ENCODE measurements at places on chromosomes 12 and 14.

- no peak for DNase-seq
Measured at GRCh38 chr12:2481951-2482350, 312.8 kb upstream of the FKBP4 start.

GRCh38 chr12:76470028-76470939, 89.3 kb downstream of the OSBPL8 start:
- no peak for DNase-seq

- DNase-seq = peak; percentile 65
Measured at GRCh38 chr12:122874081-122874480, 21.8 kb downstream of the VPS37B start.

- peak; percentile 83 for DNase-seq
Measured at GRCh38 chr12:2944401-2945047, 14.7 kb upstream of the TEAD4 start.

- no peak for DNase-seq
Measured at GRCh38 chr12:30820406-30820946, 65.7 kb upstream of the CAPRIN2 start.

- no peak for DNase-seq
Measured at GRCh38 chr12:31877884-31878283, 81.3 kb upstream of the RESF1 start.

GRCh38 chr14:74988131-74988530, 14.6 kb upstream of the EIF2B2 start:
- DNase-seq = peak; percentile 7

DNA sequence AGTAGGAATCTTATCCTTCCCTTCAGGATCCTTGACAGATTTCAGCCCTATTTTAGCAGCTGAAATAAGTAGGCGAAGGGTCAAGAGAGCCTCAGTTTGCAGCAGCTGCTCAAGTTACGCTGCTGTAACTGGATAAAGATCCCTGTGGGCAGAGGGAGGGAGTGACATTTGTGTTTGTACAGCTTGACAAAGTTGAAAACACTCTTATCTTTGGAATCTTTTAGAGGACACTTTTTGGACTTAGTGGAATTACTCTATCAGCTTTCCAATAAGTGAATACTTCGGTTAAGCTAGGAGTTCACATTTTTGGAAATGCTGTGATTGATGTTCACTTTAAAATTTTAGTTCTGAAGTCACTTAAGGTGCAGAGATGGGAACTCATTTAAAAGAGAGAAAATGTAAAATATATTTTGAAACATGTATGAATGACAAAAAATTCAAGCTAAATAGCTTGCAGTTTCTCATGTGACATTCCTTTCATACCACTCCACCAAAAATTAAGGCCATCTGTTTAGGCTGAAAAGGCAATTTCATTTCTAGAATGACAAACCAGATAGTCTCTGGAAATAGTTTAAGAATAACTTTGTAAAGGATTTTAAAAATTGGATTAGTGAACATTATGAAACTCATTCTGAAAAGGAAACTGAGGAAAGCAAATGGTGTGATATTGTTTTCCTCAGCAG, 55.2 kb downstream of the SLC38A4 start:
- DNase-seq = no peak

DNA sequence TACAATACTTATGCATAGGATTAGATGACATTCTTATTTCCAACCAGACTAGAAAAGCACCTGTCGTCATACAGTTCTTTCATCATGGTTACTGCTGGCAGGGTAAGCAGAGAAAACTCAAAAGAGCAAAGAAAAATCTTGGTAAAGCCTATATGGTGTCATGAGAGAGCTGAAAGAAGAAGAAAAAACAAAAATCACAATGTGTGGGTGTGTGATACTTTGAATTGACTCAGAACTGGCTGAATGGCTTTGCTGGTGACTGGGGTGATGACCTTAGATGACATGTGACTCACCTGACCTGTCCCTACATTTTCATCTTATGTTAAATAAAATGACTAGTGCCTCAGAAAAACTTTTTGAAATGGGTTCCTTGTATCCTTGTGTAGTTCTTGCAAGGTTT, 278.1 kb upstream of the LMO3 start:
- DNase-seq = no peak

GRCh38 chr14:94383777-94384176, 4.6 kb downstream of the SERPINA1 start:
- DNase-seq = peak; percentile 13

- DNase-seq = no peak
Measured at GRCh38 chr14:31926123-31926522, 151.0 kb upstream of the ARHGAP5 start.

GRCh38 chr14:34220378-34220706, 241.7 kb downstream of the SPTSSA start:
- DNase-seq = no peak

DNA sequence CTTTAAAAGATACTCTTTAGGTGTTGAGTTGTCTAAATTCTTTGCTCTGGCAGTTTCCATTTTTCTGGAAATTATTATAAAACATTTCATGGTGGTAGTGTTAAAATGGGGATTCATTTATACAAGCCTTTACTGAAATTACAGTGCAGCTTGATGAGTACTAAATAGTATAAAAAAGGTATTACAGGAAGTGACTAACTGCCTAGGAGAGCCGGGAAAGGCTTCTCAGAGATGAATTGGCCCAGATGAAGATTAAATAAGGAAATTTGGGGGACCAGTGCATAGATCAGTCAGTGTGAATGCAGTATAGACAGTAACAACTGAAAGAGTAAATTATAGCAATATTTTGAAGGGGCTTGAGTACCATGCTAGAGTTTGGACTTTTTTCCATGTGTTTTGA, 7.5 kb downstream of the PSMA6 start:
- no peak for DNase-seq

- no peak for DNase-seq
Measured at GRCh38 chr14:31508135-31508534, 20.3 kb upstream of the GPR33 start.

DNA sequence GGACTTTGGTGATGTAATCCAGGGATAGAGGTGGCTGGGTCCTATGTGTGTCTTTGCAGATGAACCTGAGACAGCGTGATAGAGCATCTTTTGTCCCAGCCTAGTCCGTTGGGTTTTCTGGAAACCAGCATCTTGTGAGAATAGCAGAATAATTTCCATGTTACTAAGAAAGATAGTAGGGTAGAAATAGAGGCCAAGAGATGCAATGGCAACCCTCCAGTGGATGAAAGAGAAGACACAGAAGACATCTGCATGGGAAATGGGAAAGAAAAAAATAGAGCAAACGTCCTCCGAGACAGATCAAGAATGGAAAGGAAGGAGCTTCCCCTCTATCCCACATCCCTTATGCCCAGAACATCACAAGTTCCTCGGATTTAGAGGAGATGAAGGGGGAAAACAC, 409.3 kb upstream of the TMEM132C start:
- DNase-seq = no peak

DNA sequence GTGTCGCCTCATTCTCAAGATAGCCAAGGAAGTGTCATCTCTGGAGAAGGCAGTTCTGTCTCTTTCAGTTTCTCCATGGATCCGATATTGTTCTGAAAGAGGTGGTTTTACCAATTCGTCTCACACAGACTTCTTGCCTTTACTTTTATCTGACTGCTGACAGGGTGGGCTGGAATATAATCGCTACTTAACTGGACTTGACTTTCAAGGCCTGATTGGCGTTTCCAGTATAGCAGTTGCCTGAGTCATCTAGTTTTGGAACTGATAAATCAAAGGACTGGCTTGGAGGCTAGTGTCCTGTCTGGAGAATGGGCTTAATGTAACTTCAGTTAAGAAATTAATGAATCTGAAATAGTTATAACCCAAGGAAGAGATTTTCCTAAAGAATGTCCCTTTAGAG, 21.6 kb downstream of the PRKCH start:
- no peak for DNase-seq

GRCh38 chr12:116027551-116027821, 250.0 kb downstream of the MED13L start:
- no peak for DNase-seq

DNA sequence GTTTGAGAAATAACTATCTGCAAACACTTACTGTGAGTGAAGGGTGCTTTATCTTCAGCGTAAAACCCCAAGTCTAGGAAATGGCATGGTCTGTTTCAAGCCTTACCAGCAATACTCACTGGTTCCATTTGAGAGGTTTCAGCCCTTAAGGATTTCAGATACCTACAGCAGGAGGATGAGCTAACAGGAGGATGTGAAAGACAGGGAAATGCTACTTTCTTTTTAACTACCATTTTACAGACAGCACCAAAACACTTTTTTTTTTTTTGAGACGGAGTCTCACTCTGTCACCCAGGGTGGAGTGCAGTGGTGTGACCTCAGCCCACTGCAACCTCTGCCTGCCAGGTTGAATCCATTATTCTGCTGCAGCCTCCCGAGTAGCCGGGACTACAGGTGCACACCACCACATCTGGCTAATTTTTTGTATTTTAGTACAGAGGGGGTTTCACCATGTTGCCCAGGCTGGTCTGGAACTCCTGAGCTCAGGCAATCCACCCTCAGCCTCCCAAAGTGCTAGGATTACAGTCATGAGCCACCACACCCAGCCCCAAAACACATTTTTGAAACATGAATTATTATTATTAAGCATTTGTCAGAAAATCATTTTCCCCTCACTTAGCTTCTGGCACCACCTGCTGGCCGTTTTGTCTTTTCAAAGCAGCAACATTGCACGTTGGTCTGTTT, 4.6 kb downstream of the MTRFR start:
- DNase-seq = peak; percentile 84

DNA sequence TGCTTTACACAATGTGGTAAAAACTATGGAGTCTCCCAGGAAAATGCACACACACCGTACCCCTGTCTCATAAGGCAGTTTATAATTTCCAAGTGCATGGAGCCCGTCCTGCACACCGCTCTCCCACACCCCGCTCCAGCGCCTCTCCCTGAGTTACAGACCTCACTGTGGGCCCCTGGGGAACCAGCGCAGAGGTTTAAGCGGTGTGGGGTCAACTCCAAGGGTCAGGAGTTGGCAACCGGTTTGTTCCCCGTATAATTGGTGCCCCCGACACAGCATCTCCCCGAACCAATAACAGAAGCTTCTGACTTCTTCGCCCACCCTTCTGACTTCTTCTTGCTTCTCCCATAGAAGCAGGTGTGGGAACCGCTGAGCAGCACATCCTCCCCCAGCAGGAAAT, 58.4 kb upstream of the DDX11 start:
- no peak for DNase-seq

GRCh38 chr12:11595080-11595479, 54.4 kb upstream of the ETV6 start:
- no peak for DNase-seq

DNA sequence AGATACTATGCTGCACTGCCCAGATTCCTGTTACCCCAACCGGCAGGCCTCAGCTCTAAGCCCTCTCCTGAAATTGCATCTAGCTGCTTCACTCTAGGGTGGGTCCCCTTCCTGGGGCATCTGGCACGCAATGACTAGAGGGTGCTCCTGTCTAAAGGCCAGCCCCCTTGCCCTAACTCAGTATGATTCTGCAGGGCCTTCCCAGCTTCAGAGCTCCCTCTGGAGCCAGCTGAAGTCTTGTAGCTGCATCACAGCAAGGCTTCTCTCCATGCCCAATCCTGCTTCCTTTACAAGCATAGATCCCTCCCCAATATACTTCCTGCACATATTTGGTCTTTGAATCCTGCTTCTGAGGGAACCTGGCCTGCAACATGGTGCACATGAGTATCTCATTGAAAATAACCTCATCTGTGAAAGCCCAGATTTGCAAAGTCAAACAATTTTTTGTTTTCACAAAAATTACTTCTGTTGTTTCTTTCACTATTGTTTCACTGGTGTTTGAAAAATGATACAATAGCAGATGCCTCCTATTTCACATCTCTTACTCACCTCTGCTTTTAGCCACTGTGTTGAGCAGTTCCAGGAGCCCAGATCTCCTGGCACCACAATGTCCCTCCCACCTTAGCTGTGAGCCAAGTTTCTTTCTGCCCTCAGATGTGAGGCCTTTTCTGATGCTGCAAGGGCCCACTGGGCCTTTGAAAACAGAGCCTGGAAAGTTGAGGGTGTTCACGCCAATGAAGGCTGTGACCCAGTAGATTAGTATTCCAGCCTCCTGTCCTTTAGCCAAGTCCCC, 169.5 kb upstream of the EGLN3 start:
- DNase-seq = no peak

GRCh38 chr12:11040162-11040561, 9.0 kb upstream of the TAS2R31 start:
- DNase-seq = no peak

GRCh38 chr14:35229792-35230089, 62.4 kb upstream of the PSMA6 start:
- DNase-seq = no peak

DNA sequence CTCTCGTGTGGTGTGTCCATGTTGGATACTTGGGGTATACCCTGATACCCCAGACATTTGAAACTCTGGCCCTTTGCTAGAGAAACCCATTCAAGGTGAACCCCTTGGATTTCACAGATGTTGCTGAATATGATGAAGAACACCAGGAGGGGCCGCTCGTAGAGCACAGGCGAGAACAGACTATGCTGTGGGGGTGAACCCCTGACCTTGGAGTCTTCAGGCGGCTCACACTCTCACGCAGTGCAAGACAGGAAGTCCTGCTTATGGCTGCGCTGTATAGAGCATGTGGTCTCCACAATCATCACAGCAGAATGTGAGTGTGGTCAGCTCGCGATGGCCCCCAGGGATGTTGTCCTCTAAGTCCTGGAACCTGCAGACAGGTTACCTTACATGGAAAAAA, 60.4 kb downstream of the SLC15A4 start:
- no peak for DNase-seq

DNA sequence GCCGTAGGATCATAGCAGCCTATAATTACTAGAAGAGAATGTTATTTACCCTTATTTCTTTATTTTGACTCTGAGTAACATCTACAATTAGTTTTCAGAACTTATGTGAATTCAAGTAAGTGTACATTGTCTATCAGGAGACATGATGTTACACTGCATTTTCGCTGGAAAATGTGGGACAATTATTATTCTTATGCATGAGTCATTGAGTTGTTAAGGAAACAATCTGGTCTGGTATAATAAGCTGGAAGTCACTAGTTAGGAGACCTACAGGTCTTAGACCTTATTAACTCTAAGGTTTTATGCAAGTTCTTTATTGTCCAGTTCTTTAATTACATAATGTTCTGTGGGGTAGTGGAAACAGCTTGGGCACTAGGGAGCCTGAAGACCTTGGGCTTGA, 5.8 kb downstream of the KTN1 start:
- no peak for DNase-seq

Measured in stimulated activated CD8-positive, alpha-beta memory T cell treated with anti-CD3 and anti-CD28 coated beads, Interleukin-4, amount 100 ng/mL, for 48 hours (primary cell).